ENCODE measurements at places on chromosomes 7 and 10.

- DNase-seq, result peak; percentile 38
Measured at GRCh38 chr7:37833107-37833817, 15.1 kb upstream of the NME8 start.

- no peak for DNase-seq
Measured at GRCh38 chr10:130421909-130422308, 285.7 kb downstream of the GLRX3 start.

GRCh38 chr10:60618861-60619260 is 159.4 kb upstream of the CDK1 start:
- DNase-seq, result no peak

DNA sequence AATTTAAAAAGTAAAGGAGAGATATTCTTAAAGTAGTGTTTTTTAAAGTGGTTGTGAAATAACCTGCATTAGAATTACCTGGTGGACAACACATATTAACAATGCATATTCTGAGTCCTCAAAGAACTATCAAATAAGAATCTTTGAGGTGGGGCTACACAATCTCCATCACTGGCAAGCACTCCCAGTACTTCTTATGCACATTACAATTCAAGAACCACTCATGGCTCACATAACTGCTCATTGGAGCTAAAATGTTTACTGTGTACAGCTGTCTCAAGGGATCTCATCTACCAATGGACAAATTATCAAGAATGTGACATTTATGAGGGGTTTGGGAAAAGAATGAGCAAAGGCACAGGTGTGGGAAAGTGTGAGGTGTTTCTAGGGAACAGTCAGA is 692.0 kb downstream of the PHTF2 start:
- no peak for DNase-seq

DNA sequence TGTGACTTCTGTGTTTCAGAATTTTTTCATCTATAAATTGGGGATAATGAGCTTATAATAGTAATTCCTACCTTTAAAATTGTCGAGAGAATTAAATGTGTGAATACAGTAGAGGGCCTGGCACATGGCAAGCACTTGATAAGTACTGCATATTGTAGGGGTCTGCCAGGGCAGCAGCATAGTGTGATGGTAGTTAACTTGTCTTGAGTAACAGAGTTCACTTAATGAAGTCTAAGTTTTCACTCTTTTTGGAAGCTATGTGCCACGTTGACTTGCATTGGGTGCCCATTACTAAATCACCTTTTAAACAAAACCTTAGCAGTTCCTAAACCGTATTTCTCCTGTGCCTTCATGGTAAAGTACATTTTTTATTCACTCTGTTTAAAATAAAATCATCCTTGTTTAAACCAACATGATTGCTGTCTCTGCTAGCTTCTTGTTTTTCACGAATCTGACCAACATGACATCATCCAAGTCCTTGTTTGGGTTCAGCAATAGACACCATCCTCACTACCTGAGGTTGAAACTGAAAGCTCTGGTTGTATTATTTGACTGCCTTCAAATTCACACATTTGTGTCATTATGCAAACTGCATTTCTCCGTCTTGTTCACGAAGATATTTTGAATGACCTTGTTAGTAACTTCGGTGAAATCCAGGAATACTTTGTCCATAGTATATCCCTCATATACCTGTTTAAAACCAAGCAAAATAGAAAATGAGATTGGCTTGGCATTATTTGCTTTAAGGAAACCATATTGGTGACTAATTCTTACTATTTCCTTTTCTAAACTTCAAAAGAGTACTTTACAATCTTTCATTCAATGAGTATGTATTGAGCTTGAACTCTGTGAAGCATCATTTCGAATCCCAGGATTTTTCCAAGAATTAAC is 340.2 kb downstream of the SUGCT start:
- DNase-seq, result no peak

DNA sequence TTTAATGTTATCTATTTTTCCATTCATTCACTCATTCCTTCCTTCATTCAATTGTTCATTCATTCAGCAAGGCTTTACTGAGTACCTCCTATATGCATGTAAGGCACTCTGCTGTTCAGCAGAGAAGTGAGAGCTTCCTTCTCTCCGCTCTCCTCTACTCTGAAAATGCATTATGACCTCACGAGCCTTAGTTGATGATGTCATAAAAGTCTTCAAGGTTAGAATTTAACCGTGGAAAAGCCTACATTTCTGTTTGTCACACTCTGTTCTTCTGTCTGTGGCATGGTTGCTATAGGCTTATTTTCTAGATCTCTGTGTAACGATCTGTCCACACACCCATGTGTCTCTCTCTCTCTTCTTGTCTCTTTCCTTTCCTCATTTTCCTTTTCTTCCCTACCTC is 17.1 kb downstream of the ODAD2 start:
- no peak for DNase-seq
